Activated T-helper 1 cell treated with anti-CD3 and anti-CD28 coated beads, Interleukin-12 subunit alpha, Interleukin-12 subunit beta, Interleukin-2, Interleukin-4 antibody, amounts not matched to agents 30 ng/mL and 10 ng/mL and 1 ng/mL, durations not matched to agents 14 hours and 24 hours and 36 hours (primary cell): ENCODE measurements at places on chromosomes 5 and 9. TPM values are rescaled to one million over a fixed set of nuclear protein-coding genes. Genes with fewer than 3 reads are reported as not detected.

The PCDHA3 gene
- total RNA-seq: not detected in 2 replicates

The IL4 gene
- 56.9 and 57.1 TPM in 2 replicates for total RNA-seq

The MTX3 gene
- total RNA-seq: 31.4 and 32.5 TPM in 2 replicates

The MEIKIN gene
- not detected in 2 replicates for total RNA-seq

The OSMR gene
- total RNA-seq: not detected in 2 replicates

The MED10 gene
- total RNA-seq: 60.2 and 67.1 TPM in 2 replicates

The ELOVL7 gene
- 0.34 and 0.49 TPM in 2 replicates for total RNA-seq

The PRUNE2 gene
- 0.27 and 0.57 TPM in 2 replicates for total RNA-seq

The ABLIM3 gene
- not detected in 2 replicates for total RNA-seq

The RAB3C gene
- total RNA-seq: not detected in 2 replicates

The RANBP3L gene
- total RNA-seq: not detected in 2 replicates
